Left forelimb (tissue), 1 donor: ENCODE measurements at places on chromosomes 6 and 20.
A peak's percentile ranks its signal among the peaks of the same experiment; 100 is the strongest.

- DNase-seq: peak; percentile 36
These were observed 33.1 kb upstream of the SMOC2 start for GRCh38 chr6:168407842-168408241.

- DNase-seq: no peak
These were observed 39.1 kb downstream of the EPB41L2 start for GRCh38 chr6:131023834-131024504.

DNA sequence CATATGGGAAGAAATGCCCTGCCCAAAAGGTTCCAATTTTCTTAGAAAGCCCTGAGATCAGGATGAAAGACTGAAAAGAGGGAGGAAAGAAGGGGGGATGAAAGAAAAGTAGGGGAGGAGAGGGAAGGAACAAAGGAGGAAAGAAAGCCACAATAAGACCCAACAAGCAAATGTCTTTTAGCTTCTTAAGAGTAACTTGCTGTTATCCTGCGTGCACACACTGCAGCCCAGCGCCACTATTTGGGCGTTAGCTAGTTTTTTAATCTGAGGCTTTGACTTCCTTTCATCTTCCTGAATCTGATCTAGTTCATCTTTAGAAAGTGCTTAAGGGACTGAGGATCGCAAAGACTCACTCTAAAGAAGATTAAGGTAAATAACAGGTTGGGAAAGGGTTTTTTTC lies 77.4 kb upstream of the HDDC2 start:
- no peak for DNase-seq

GRCh38 chr20:20690676-20691476 lies 21.6 kb downstream of the RALGAPA2 start:
- no peak for DNase-seq

- DNase-seq: no peak
These were observed 55.7 kb downstream of the HNF4A start for GRCh38 chr20:44411020-44411756.

GRCh38 chr20:45685896-45686295 lies 15.9 kb upstream of the WFDC11 start:
- DNase-seq: no peak

GRCh38 chr20:8244637-8245036 lies 112.6 kb downstream of the PLCB1 start:
- no peak for DNase-seq

DNA sequence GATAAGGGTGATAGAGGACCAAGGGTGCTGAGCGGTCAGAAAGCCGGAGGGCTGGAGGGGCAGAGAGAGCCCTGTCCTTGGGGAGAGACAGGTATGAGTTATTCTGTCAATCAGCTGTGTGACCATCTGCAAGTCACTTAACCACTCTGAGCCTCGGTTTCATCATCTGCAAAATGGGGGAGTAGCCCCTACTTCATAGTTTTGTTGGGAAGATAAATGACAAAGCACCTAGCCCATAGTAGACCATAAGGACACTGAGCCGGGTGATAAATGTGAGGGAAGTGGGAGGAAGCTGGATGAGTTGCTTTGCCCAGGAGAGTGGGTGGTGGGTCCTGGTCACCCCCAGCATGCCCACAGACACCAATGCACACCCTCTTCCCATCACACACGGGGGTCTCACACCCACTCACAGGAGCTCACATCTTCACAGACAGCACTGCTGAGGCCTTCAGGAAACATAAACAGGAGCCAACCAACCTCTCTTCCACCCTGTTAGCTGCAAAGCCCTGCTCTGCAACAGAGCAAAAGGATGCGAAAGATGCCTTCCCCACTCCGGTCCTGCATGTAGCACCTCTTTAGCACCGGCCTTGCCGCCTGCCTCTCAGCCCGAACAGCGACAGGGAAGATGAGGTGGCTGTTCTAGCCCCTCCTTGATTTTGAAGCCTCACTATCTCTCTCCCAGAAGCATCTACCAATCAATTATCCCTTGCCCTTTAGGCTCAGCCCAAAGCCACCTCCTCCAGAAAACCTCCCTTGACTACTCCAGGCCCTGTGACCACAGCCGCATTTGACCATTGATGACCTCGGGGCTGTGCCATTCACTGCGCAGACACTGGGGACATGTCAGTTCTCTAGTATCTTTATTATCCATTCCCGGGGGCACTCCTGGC lies 18.9 kb downstream of the SPDEF start:
- no peak for DNase-seq

- no peak for DNase-seq
These were observed 11.2 kb downstream of the MUCL3 start for GRCh38 chr6:30951907-30952469.

DNA sequence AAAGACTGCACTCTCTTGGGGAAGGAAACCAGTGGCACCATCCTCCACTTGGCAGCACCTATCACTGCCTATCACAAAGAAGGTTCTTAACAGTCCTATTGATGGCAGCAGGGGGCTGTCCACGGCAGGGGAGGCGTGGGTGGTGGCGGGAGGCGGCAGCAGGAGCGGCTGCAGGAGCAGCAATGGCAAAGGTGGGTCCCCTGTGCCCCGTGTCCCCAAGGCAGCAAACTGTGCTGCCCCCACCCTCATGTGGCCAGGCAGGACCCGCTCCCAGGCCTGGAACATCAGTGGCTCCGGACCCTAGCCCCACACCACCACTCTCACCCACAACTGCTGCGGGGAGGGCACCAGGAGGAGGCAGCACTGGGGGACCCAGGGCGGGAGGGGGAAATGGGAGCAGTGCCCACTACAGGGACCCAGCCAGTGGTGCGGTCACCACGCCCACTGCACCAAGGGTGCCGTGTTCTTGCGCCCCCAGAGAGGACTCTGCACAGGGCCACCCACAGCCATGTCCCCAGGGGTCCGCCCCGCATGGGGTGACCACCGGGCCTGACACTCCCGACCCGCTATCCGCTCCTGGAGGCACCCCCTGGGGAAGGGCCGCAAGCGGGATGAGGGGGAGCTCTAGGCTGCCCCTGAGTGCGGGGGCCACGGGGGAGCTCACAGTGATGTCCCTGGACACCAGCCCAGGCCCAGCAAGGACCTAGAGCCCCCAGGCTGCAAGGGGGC lies 54.6 kb downstream of the GMDS start:
- DNase-seq: no peak

DNA sequence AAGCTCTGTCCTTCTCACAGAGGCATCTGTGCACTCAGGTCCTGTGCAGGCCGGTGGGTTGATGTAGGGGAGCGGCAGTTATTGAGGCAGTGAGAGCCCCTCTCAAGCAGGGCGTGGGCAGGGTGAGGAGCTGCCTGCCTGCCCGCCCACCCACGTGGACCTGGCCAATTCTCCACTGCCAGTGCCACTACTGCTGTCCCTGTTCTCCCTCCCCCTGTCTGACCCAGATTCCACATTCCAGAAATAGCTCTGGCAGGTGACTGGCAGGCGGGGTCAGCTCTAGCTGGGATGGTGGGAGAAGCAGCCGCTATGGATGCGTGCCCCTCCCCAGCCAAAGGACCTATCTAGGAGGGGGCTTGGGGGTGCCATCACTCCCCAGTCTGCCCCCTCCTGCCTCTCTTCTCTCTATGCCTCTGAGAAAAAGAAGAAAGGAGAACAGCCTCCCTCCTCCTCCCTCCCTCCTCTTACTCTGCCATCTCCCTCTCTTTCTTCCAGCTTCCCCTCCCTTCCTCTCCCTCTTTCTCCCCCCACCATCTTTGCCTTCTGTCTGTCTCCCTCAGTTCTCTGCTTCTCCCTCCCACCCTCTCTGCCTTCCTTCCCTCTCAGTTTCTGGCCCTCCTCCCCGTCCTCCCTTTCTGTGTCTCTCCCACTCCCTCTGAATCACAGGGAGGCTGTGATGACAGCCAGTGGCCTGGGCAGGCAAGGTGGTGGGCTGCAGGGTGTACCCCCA lies 86.5 kb upstream of the MYL9 start:
- DNase-seq: no peak

DNA sequence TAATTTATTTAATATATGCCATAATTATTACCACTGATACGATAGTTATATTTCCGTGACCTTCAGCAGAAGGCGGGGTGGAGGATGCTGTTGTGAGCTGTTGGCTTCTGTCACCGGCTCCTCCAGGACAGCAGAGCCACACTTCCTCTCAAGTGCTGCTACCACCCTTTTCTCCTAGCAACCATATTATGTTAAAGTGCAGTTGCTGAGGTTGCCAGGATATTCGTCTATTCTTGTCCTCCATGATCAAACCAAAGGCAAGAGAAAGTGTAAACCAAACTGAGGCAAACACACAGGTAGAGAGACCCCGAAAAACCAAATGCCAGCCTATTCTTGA lies 27.8 kb downstream of the RGS17 start:
- DNase-seq: no peak

- DNase-seq: no peak
These were observed 218.3 kb downstream of the ANKRD60 start for GRCh38 chr20:58010186-58010585.

DNA sequence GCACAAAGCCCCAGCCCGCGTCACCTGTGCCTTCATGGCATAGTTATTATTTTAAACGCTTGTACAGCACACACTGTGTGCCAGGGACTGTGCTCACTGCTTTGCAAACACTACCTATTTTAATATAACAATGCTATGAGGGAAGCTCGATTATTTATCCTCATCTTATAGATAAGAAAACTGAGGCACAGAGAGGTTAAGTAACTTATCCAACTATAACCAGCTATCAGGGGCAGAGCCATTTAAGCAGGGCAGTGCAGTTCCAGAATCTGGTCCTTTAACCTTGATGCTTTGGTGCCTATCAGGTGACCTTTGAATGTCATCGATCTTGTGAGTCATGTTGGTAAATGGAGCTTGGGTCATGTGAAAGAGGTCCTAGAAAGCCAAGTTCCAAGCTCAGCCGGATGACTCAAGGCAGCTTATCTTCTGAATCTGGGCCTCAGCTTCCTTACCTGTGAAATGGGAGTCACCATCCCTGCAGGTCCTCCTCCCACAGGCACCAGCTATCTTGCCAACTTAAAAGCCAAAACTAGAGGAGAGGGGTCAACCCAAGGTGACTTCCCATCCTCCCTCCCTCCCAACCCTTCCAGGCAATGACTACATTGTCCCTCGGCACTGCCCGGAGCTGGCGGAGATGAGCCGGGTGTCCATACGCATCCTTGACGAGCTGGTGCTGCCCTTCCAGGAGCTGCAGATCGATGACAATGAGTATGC lies 56.4 kb upstream of the TTPAL start:
- no peak for DNase-seq

- DNase-seq: no peak
These were observed 10.4 kb downstream of the ITCH start for GRCh38 chr20:34373445-34373844.

GRCh38 chr6:38459291-38459690 lies 180.4 kb downstream of the BTBD9 start:
- DNase-seq: no peak

DNA sequence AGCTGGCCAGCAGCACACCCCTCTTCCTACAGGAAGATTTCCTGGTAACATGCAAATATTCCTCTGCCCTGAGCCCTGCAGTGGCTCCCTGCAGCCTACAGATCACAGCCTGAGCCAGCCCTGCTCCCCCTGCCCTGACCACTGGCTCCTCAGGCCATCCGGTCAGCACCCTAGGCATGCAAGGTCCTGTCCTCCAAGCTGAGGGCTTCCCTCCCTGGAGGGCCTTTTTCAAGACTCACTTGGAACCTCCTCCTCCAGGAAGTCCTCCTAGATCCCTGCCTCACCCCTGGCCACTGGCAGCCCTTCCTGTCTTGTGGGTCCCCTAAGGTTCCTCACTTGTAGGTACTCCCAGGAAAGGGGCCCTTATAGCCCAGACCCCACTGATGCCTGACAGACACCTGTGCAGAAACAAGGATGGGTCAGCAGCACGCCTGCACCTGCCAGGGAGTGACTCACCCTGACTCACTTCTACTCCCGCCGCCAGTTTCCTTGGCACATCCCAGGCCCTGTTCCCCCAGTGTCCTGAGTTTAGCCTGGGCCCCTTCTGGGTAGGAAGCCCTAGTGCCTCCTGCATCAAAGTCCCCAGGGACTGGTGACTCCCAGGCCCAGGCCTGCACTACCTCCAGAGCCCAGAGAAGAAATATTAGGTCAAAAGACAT lies 3.2 kb downstream of the SLC4A11 start:
- DNase-seq: no peak

- no peak for DNase-seq
These were observed 232.8 kb downstream of the GRIK2 start for GRCh38 chr6:101626269-101626668.

DNA sequence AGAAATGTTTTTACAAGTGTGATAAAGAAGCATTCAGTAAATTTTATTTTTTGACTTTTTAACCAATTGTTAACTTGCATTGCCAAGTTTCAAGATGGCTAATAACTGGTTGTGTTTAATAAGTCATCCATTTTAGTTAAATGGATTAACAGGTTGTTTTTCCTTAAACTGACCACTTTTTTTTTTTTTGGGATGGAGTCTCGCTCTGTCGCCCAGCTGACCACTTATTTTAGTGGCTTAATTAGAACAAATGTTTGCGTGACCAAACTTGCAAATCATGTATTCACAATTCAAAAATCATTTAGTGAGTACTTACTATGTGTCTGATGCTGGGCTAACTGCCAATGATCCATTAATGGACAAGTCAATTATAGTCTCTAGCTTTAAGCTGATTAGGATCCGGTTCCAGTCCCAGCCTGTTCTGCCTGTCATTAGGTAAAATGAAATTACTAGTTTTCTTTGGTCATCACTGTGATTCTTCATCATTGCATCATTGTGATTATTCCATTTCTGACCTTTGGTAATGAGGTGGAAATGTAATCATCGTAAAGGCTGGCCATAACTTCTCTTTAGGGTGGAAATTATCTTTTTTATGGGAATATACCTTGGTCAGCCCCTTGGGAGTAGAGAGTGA lies 729.2 kb upstream of the MARCKS start:
- no peak for DNase-seq

GRCh38 chr20:17601957-17602356 lies 32.1 kb downstream of the DSTN start:
- no peak for DNase-seq

- DNase-seq: no peak
These were observed 983.5 kb upstream of the FLRT3 start for GRCh38 chr20:15320941-15321340.

- DNase-seq: no peak
These were observed 65.8 kb upstream of the RPS6KA2 start for GRCh38 chr6:166692723-166693302.

DNA sequence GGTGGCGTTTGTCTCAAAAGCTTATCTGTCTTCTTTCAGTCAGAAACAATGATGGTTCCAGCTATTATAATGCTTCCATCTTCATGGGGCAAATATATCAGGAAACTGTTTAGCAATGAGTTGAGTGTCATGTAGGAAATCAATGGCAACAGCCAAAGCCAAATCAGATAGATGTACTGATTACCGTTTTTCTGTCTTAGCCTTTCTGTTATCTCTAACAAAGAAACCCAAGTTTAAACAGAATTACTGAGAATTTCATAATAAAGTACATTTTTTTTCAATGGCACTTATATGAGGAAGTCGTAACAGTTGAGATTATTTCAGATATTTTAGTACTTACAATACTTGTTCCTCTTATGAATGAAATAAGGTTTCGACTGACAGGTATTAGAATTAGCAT lies 1.2 kb downstream of the NOX3 start:
- no peak for DNase-seq

DNA sequence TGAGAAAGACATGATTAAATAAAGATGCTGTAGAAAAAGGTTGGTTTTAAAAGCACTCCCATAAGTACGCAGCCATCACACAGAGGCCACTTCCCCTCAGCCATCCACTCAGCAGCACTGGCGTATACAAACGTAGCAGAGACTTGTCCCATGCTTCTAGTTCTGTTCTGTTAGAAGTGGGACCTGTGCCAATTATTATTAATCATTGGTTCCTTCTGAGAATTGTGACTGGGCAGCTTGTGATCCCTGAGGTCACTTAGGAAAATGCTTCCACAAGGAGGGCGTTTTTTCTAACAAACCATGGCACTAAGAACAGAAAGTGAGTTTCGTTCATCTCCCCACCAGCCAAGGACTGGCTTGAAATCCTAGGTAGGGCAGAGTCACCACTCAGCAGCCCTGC lies 53.9 kb downstream of the FAM120B start:
- DNase-seq: no peak
